Daoy (cell line): ENCODE measurements at places on chromosomes 2 and 18. TPM values are rescaled to one million over a fixed set of nuclear protein-coding genes. Genes with fewer than 3 reads are reported as not detected.
A peak's percentile ranks its signal among the peaks of the same experiment; 100 is the strongest.

The FSIP2 gene
- not detected in 2 replicates for total RNA-seq

The HMSD gene
- total RNA-seq: 0.06 TPM in 1 of 2 replicates, not detected in the other

The DNAJC27 gene
- total RNA-seq: 2.3 and 6.2 TPM in 2 replicates

The RESP18 gene
- not detected in 2 replicates for total RNA-seq

The C2orf78 gene
- under 0.01 TPM in 1 of 2 replicates, not detected in the other for total RNA-seq

The AQP4 gene
- 0.80 and 1.4 TPM in 2 replicates for total RNA-seq

The CRACDL gene
- 0.33 and 1.3 TPM in 2 replicates for total RNA-seq

The DYSF gene
- total RNA-seq: 0.23 and 5.9 TPM in 2 replicates

The NLRC4 gene
- total RNA-seq: not detected in 2 replicates

The CENPA gene
- 25.3 and 27.9 TPM in 2 replicates for total RNA-seq

The KIF3C gene
- total RNA-seq: 7.8 and 16.9 TPM in 2 replicates

The SCN7A gene
- not detected in 2 replicates for total RNA-seq

The ELOA2 gene
- total RNA-seq: not detected in 2 replicates

The ZNF385B gene
- not detected in 2 replicates for total RNA-seq

The CD8B2 gene
- total RNA-seq: not detected in 2 replicates

The FBXO36 gene
- total RNA-seq: 3.0 and 6.2 TPM in 2 replicates

The ERLEC1 gene
- 71.3 and 71.9 TPM in 2 replicates for total RNA-seq

DNA sequence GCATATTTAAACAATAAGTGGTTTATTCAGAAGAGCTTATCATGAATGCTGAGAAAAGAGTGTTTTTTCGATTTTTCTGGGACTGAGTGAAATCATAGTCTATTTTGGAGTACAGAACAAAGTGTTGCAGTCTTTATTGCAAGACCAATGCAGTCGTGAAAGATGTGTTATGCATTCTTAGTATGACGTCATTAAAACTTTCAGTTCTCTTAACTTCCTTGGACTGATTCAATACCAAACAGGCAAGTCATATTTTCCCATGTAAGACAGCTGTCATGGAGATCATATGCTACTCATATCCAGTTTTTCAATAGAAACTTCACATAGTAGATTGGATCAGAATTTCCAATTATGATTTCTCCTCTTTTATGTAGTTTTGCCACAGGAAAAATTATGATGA is 92.6 kb downstream of the RIT2 start:
- DNase-seq: no peak

GRCh38 chr2:36770542-36771287 is 74.2 kb downstream of the VIT start:
- peak; percentile 76 for DNase-seq

GRCh38 chr2:98847853-98848252 is 88.2 kb downstream of the CRACDL start:
- DNase-seq: no peak

DNA sequence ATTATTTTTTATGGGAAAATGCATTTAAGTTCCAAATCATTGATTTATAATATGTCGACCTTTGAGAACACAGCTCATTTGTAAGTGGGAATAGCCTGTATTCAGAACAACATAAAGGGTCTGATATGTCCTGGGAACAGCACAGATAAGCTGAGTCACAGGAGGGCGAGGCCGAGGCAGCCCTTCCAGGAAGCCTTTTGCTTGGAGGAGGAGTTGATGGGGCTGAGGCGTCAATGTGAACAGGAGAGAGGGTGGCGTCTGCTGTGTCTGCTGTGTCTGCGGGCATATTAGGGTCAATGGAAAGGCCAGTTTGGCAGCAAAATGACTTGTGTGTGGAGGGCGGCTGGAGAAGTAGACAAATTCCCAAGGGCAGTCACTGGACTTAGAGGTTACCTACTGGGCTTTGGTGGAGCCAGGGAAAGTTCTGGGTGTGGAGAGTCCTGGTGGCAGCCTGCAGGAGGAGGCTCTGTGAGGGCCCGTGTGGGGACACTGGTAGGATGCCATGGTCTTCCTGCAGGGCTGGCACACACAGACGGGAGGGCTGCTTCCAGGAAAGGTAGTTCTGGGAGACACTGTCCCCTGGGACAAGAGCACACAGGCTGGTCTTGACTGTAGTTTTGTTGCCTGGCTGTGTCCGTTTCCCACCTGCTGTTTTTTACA is 128.1 kb downstream of the GLI2 start:
- peak; percentile 80 for DNase-seq

- no peak for DNase-seq
Measured at GRCh38 chr2:119292226-119292625, 68.6 kb downstream of the STEAP3 start.

- no peak for DNase-seq
Measured at GRCh38 chr2:45497355-45497754, 113.7 kb downstream of the SRBD1 start.

GRCh38 chr2:44964752-44965236 is 23.3 kb downstream of the SIX3 start:
- no peak for DNase-seq

GRCh38 chr2:70002241-70002899 is 40.9 kb upstream of the ASPRV1 start:
- DNase-seq: no peak

DNA sequence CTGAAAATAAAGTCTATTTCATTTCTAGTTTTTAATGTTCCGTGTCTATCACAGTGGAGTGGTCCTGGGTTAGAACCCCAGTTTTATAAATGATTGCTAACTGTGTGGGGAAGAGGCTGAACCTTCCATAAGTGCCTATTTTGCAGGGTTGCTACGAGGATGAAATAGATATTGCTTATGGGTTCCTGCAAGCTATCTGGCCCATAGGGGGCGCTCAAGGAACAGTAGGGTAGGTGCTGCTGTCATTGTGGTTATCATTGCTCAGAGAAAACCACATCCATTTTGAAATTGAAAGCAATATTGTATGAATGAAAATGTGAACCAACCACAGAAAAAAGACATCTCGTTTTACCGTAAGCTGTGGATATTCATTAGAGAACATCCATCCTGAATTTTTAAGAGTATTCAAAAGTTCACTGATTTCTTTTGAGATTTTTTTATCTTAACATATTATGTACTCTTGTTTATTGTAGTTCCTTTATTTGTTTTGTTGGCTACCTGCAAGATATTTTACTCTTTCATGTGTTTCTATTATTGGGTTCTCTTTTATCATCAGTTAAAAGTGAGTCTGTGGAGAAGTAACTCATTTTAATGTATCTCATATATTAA is 261.6 kb downstream of the NAPG start:
- peak; percentile 78 for DNase-seq

DNA sequence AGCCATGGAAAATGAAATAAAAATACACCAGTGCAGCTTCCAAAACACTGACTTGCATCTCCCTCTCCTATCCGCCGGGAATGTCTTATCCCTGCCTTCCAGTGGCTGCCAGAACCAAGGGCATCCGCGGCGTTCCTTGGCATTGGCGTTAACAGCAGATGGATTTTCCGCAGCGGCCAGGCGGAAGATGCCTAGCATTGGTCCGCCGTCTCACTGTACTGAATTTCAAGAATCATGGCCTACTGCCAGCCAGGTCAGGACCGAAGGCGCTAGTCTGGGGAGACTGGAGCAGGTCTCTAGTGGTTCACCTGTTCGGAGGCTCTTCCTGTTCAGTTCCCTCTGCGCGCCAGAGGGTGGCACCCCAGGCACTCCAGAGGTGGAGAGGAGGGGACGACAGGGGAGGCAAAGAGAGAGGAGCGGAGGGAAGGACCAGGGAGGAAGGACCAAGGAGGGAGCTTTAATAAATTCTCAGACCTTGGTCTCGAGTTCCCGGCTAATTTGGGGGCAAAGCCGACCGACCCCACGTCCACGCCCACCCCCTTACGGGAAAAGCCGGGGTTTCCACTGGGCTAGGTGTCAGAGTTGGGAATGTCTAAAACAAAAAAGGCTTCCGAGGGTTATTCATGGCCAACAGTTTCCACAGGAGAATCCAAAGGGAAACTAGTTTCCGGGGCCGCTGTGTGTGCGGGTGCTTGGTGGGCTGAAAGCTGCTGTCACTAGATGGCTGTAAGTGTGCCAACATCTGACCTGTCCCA is 3.7 kb upstream of the BCL2L11 start:
- peak; percentile 88 for DNase-seq

DNA sequence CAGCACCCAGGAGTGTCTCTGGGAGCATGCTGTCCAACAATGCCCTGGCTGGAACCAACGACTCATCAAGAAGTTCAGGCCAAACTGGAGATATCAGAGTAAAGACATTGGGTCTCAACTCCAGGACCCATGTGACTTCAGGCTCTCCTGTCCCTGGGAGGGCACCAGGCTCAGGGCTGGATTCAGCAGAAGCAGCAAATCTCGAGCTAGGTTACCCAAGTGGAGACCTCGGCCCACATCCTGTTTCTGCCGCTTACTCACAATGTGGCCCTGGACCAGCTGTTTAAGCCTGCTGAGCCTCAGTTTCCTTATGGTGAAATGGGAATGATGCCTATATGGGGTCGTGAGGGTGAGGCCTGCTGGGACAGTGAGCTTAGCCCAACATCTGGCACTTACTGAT is 9.3 kb upstream of the OTOF start:
- no peak for DNase-seq

GRCh38 chr2:127647242-127648190 is 1.6 kb downstream of the GPR17 start:
- peak; percentile 63 for DNase-seq

GRCh38 chr18:3060667-3061580 is 48.0 kb upstream of the LPIN2 start:
- no peak for DNase-seq

DNA sequence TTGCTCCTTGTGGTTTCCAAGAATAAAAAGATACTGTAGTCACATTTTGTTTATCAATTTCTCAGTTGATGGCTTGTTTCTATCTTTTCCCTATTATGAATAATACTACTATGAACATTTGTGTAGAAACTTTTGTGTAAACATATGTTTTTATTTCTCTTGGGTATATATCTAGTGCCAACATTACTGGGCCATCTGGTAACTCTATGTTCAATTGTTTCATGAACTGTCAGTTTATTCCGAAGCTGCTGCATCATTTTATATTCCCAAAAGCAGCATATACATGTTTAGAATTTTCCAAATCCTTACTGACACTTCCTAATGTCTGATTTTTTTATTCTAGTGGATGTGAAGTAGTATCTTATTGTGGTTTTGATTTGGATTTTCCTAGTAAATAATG is 737.6 kb upstream of the TMEFF2 start:
- no peak for DNase-seq

- no peak for DNase-seq
Measured at GRCh38 chr2:26974352-26974751, 3.9 kb downstream of the MAPRE3 start.

GRCh38 chr2:196234672-196235071 is 63.3 kb upstream of the STK17B start:
- peak; percentile 80 for DNase-seq

DNA sequence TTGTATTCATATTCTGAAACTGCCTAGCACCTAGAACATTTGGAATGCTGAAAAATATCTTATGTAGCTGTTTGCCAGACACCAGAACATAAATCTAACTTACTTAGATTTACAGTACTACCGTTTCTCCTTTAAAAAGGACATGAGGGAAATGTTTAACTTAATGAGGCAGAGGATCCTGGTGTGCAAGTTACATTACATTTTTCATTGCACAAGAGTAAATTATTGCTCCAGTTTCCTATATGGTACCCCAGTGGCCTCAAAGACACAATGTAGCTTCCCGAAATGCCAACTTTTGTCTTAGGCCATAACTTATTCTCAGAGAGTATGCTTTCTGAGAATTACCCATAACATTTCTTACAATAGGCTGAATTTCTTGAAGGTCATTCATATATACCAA is 105.5 kb upstream of the DTNA start:
- DNase-seq: no peak

DNA sequence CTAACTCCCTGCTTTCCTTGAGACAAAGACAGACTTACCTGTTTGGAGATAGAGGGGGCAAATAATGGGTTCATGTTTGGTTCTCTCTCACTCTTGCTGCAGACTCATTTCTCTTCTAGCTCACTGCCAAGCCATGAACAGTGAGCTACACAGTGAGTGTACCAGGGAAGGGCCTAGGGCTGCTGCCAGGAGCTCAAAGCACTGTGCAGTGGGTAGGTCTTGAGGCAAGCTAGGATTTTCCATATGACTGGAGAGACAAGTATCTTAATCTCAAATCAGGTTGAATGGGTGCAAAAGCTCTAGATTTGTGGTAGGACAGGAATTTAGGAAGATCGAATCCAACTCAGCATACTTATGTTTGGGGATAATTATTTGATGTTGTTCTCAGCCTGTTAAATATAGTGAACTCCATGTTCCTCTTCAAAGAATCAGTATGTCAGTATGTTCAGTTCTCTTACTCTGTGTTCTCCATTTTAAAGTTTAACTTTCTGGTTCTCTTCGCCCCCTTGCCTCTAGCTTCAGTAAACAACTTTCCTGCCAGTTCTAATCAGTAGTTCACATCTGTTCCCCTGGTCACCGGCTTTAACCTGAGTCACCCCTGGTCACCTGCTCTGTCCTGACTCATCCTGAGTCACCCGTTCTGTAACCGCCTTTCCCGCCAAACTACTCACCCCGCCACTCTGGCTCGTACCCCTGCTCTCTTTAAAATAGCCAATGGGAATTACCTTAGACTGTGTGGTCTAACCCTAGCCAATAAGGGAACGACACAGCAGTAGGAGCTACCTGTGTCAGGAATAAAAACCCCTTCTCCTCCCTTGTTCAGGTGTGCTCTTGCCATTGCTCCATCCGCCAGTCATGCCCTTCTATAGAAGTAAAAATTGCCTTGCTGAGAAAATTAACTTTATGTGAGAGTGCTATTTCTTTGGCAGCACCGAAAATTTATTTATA is 21.9 kb downstream of the SLC25A52 start:
- peak; percentile 10 for DNase-seq

GRCh38 chr2:12964904-12965539 is 248.3 kb downstream of the TRIB2 start:
- DNase-seq: no peak

- DNase-seq: no peak
Measured at GRCh38 chr18:41853280-41853679, 101.8 kb upstream of the PIK3C3 start.

GRCh38 chr2:129877795-129878775 is 101.4 kb upstream of the RAB6C start:
- DNase-seq: no peak

GRCh38 chr2:184599054-184599871 is 934 bp downstream of the ZNF804A start:
- DNase-seq: peak; percentile 25

- peak; percentile 13 for DNase-seq
Measured at GRCh38 chr2:59462422-59463197, 1090.8 kb downstream of the BCL11A start.

- DNase-seq: no peak
Measured at GRCh38 chr2:39608263-39608575, 57.5 kb upstream of the TMEM178A start.

- peak; percentile 56 for DNase-seq
Measured at GRCh38 chr2:207164006-207164831, 1.5 kb downstream of the KLF7 start.

DNA sequence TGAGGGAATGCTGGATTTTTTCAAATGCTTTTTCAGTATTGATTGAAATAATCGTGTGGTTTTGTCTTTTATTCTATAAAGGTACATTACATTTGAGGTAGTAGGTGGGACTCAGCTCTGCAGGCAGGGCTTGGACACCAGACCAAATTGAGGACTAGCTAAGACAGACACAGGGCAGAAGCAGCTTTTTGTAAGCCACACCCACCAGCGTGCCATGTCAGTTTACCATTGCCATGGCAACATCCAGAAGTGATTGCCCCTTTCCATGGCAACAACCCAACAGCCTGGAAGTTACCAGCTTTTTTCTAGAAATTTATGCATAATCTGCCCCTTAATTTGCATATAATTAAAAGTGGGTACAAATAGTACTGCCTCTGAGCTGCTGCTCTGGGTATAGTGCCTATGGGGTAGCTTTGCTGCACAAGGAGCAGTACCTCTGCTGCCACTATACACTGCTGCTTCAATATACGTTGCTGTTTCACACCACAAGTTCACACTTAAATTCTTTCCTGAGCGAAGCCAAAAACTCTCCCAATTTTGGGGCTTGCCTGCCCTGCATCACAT is 23.6 kb upstream of the VWA3B start:
- no peak for DNase-seq
